ENCODE measurements at places on chromosomes 2 and 18.

DNA sequence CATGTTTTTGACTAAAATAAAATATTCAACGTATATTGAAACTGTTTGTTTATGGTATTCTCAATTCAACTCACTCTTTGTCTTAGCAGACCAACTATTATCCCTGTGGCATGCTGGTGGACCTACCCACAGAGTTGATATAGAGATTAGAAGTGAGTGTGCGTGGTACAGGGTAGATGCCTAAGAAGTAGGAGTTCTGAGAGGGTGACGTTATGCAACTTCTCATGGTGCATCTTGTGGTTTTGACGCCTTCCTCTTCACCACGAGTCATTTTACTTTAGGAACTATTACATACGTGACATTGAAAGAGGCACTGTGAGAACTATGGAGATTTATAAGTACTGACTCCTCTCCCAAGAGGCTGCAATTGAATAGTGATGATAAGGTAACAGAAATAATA is 26.6 kb upstream of the NAPG start:
- DNase-seq = no peak

DNA sequence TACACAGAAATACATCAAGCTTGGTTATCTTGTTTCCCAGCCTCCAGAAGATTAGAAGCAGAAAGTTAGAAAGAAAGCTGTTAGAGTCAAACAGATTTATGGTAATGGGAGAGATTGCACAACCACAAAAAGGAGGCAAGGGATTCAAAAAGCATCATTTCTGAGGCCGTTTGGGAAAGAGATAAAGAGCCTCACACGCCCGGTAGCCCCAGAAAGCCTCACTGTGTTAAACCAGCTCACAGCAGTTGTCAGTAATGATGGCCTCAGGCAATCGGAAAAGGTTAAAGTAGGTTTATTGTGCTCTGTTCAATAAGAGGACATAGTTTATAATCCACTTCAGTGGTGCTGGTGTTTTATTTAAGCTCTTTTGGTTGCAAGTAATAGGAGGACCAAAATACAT is 111.3 kb downstream of the DCC start:
- DNase-seq = no peak

- no peak for DNase-seq
These were observed 177.2 kb downstream of the KLHL29 start for GRCh38 chr2:23562143-23562542.

DNA sequence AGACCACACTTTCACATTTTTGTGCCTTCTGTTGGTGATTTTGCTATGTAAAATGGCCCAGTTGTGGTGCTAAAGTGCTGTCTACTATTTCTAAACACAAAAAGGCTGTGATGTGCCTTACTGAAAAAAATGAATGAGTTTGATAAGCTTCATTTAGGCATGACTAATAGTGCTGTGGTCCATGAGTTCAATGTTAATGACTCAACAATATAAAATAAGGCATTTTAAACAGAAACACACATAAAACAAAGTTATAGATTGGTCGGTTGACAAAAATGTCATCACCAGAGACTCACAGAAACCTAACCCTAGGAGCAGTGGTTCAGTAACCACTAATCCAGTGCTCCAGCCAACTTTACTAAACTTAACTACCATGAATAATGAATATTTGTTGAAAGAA is 160.0 kb downstream of the DNAH6 start:
- DNase-seq = no peak

DNA sequence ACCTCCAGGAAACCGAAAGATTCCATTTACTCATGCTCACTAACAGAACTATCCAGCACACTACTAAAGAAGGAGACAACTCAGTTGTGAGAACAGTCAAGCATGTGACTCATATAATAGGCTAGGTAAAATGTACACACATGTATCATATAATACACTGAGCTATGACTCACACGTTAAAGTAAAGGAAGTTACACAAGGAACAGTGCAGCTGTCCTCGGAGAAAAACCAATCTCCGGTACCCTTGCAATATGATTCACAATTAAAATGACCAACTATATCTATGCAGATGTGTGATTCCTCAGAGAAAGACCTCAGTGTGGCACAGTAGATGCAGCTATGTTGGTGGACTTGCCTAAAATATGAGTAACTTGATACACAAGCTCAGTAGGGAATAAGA is 76.5 kb downstream of the STRN start:
- no peak for DNase-seq

- DNase-seq = no peak
These were observed 650.1 kb upstream of the VRK2 start for GRCh38 chr2:57396355-57397098.

- no peak for DNase-seq
These were observed 239.9 kb upstream of the ID2 start for GRCh38 chr2:8441986-8442385.

DNA sequence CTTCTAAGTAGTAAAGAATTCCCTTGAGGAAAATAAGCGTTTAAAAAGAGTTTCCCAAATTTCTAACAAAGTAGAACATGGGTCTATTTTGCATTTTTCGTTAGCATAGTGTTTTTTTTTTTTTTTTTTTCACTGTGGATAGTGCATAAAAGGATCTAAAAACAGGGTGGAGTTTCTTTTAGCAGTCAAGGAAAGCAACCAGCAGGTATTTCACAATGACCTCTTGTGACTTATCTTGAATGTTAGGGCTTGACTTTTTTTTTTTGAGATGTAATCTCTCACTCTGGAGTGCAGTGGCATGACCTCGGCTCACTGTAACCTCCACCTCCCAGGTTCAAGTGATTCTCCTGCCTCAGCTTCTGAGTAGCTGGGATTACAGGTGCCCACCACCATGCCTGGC is 14.9 kb upstream of the DGKD start:
- DNase-seq = no peak

DNA sequence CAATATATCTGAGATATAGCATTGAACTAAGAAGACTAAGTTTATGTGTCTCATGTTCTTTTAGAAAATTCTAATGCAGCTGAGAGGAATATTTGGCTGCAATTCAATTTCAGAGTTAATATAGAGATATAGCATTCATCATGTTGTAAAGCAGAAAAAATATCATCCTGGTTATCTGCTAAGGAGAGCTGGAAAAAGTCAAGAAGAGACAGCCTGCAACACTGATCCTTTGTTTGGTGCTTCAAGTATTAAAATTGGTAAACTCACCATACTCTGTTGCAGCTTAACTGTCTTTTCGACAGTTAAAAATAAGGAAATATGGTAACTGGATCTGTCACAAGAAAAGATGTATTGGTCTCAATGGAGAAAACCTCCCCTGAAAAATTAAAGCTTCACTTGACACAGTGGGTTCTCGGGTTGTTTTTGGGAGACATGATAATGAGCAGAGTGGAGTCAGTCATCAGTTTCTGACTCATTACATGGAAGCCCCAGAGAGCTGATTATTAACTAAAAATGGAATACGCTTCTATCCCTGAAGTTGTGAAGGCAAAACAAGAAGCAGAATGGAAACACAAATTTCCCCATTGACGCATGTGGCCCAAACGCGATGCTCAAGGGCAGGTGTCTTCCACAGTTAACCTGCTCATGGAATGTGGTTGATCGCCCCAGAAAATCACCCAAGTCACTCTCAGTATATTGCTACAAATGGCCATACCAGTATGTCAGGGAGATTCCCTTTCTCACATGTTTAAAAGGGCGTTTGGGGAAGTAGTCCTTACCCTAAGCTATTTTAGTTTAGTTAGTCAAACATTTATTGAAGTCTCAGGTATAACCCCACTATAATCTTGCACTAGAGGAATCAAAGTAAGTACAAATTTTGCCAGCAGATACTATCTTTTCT is 8.2 kb downstream of the BCL2 start:
- no peak for DNase-seq

DNA sequence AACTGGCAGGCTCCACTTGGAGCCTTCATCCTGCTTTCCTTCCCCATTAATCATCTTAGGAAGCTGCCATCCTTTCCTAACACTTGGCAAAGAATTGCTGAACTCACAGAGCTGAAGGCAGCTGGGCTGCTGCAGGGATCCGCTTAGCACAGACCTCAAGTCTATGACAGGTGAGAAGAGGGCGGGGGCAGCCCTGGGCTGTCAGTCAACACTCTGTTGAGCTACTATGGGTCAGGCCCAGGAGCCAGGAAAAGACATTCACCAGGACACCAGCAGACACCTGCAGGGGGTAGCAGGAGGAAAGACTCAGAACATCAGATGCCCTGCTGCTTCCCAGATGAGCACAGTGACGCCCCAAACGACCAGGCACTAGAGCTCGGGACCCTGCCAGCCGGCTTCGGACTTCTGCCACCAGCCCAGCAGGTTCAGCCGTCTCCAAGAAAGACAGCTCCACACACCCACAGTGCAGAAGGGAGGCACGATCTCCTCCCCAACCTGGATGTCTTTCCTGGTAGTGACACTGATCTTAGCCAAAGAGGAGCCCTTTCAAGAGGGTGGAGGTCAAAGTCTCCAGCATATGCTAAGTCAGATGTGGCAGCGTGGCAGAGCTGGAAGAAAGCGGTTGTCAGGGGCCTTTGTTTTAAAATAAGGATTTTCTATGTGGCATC is 55.2 kb downstream of the SNORC start:
- DNase-seq = no peak

- DNase-seq = no peak
These were observed 115.6 kb downstream of the LPIN1 start for GRCh38 chr2:11862049-11862448.

DNA sequence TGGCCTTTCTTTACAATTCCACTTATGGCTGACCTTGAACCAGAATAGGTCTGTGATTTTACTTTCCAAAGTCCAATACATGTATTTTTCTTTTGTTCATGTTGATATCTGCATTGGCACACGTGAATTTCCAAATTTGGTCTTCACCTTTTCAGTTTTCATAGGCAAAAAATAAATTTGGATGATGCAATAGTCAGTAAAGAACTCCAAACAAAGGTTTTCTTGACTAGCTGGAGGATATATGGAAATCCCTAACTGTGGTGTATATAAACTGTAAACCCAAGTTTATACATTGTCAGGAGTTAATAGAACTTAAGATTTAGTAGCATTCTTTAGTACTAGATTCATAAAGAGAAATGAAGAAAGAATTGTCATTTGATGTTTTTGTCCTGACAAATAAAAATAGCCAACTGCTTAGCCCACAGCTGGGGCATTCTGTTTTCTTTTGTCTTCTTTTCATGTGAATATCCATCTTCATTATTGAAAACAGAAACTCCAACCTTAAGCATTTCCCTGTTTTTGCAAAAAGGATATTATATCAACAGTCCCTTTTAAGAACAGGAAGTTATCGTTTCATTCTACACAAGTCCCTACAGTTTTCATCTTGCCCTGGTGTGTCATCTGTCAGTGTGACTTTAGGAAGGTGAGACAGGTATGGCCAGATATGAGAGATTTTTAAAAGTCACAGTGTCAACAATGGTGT is 132.9 kb downstream of the BCL2 start:
- no peak for DNase-seq

GRCh38 chr2:130336877-130337734 is 5.6 kb upstream of the IMP4 start:
- DNase-seq = peak; percentile 54

- no peak for DNase-seq
These were observed 11.4 kb downstream of the UBE2E3 start for GRCh38 chr2:180991820-180992219.

DNA sequence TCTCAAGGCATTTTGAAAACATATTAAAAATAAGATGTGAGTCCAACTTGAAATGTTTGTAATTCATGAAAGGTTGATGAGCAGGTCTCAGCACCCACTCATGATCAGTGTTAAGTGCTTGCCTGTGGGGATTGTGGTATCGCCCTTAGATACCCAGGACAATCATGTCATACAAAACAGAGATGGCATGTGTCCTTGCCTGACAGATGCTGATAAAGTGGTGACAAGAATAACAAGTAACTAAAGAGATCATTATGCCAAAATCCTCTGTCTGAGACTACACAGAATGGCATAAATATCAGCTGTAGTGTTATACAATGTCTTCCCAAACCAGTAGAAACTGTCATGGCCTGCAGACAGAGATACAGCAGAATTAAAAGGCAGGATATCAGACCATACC is 930.3 kb downstream of the SUCLG1 start:
- no peak for DNase-seq

GRCh38 chr18:76369791-76370190 is 125.3 kb downstream of the ZNF516 start:
- no peak for DNase-seq

GRCh38 chr2:241216211-241216761 is 27.8 kb downstream of the ANO7 start:
- DNase-seq = no peak

DNA sequence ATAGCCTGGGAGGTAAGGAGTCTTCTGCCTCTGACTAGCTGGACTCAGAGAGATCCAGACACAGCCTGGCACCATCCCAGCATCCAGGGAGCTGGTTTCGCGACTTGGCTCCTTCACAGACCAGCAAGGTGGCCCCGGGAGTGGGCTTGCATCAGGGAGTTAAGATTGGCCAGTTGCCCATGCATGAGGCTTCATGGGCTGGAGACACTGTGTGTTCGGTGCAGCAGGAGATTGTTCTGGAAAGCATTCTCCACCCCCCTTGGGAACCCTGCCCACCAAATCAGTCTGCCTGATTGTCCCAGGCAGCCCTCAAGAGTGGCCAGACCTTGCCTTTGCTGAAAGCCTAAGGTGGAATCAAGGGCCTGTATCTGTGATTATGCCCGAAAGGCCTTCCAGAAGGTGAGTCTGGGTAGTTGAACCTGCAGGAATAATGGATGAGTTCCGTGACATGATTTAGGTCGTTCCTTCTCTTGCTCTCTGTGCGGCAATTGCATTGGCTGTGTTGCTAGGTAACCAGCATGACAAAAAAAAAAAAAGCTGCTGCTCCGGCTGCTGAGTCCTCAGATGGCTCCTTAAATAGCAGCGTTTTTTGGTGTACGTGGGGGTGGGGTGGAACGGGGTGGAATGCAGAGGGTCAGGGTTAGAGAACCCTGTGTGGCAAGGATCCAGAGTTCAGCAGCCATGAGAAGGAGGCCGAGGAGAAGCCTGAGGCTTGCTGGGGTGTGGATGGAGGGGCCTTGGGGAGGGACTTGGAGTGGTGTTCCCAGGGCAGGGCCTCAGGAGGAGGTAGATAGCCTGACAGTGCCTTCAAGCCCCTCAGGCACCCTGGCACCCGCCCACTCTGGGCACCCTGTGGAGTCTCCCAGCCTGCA is 93.0 kb upstream of the MCFD2 start:
- no peak for DNase-seq

DNA sequence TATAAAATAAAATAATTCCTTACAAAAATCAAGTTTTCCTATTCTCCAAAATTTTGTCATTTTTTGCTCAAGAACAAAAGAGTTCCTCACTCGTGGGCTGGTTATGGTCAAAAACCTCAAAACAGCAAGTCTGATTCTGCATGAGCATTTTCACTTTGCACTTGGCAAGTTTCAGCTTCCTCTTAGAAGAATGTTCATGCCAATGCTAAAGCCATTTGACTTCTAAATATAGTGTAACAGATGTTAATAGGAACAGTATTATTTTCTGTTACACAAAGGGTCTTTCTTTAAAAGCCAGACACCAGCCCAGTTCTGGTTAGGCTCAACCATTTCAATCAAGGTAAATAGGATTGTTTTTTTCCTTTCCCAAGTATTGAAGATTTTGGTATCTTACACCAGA is 261.3 kb upstream of the CCDC68 start:
- DNase-seq = no peak

- DNase-seq = no peak
These were observed 424.2 kb downstream of the TSN start for GRCh38 chr2:122179492-122180165.
